ENCODE measurements at places on chromosomes 2 and 18. TPM values are rescaled to one million over a fixed set of nuclear protein-coding genes. Genes with fewer than 3 reads are reported as not detected.

DNA sequence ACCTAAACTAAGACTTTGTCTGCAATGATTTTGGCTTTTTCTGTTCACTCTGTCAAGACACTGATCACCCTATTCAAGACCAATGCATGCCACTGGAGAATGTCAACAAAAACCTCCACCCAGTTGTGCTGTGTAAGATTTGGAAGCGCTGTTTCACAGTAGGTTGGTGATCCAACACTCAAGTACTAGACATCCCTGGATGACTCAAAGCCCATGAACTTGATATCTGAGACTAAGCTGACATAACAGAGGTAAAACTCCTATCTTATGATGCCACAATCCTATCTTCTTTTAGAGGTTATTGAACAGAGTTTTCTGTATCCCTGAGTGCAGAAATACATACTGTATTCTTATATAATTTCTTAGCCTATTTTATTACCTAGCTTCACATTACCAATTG lies 251.3 kb upstream of the ETAA1 start:
- no peak for DNase-seq

- DNase-seq = peak; percentile 25
Measured at GRCh38 chr2:130370490-130370889, 14.6 kb downstream of the PTPN18 start.

- DNase-seq = no peak
Measured at GRCh38 chr2:239566162-239566994, 165.6 kb upstream of the HDAC4 start.

GRCh38 chr18:51726614-51727013 lies 529.1 kb upstream of the MEX3C start:
- no peak for DNase-seq

- no peak for DNase-seq
Measured at GRCh38 chr2:128390256-128390990, 71.8 kb upstream of the HS6ST1 start.

DNA sequence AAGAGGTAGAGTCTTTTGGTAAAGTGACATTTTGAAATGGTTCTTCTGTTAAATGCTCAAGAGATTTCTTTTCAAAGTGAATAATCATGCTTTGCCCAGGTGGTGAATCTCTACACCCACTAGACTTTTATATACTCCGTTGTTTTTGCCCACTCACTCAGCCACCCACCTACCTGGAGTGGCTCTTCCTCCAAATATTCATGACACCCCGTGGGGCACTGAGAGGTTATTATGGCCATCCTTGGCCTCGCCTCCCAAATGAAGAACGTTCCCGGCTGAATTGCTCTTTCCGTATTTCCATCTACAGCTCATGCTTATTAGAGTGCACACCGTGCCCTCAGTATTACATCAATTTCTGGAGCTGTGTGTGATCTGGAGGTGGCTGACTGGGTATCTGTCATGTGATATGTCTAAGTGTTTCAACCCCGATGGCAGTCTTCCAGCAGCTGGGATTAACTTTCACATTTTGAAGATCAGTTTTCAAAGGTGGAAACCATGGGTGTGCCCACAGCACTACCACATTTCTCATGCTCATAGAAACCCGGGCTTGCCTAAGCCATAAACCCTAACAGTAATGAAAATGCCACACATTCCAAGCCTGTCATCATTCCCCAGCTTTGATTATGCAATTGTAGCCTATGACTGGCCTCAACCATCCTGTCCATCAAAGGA lies 406.6 kb upstream of the MMADHC start:
- DNase-seq = no peak

DNA sequence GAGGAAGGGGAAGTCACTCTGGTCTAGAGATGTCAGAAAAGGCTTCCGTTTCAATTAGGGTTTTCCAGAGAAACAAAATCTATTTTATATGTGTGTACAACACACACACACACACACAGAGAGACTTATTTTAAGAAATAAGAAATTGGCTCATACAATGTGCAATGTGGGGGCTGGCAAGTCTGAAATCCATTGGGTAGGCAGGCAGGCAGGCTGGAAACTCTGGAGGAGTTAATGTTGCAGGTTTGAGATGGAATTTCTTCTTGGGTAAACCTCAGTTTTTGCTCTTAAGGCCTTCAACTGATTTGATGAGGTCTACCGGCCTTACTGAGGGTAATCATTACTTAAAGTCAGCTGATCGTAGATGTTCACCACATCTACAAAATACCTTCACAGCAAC lies 62.6 kb downstream of the MDH1 start:
- no peak for DNase-seq

Gene KCNG2
- total RNA-seq = not detected

Gene CFC1
- not detected for total RNA-seq

Gene METTL8
- 50.5 TPM for total RNA-seq

Gene ATP6V1C2
- not detected for total RNA-seq

Gene CDH2
- not detected for total RNA-seq

Gene FAM228A
- not detected for total RNA-seq

Gene ANKRD30B
- total RNA-seq = not detected

Gene SRD5A2
- not detected for total RNA-seq
